ENCODE measurements at places on chromosomes 4 and X.

GRCh38 chrX:21778236-21778635, 20.3 kb upstream of the SMPX start:
- no peak for DNase-seq

- no peak for DNase-seq
These were observed 100.1 kb downstream of the SLC10A6 start for GRCh38 chr4:86749121-86749520.

DNA sequence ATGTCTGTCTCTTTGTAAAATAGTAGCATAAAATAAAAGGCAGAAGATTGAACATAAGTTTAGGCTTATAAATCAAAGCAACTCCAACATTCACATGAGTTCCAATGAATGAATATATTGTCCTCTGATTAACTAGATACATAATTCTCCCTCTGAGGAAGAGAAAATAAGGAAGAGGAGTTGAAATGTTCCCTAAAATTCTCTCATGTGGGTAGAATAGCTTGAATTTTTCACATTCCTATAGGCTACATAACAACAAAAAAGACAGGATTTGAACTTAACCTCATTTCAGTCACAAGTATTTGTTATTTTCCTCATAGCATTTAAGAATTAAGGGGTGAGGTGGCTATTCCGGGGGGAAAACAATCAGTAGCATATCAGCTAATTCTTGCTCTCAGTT, 462.4 kb upstream of the NDST4 start:
- no peak for DNase-seq

DNA sequence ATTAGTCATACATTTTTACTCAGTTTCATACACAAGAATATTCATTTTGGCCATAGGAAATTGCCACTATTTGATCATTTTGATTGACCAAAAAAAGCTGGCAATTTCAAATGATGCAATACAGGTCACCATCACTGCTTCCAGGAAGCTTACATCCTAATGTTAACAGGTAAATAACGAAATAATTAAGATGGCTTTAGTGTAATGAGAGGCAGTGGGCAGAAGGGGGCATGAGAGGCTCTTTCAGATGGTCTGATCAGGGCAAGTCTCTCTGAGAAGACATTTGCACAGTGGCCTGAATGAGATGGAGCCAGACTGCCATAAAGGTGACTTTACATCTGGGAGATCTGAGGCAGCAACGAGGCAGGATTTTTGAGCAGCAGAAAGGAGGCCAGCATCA, 170.7 kb downstream of the SLIT2 start:
- DNase-seq, result no peak

DNA sequence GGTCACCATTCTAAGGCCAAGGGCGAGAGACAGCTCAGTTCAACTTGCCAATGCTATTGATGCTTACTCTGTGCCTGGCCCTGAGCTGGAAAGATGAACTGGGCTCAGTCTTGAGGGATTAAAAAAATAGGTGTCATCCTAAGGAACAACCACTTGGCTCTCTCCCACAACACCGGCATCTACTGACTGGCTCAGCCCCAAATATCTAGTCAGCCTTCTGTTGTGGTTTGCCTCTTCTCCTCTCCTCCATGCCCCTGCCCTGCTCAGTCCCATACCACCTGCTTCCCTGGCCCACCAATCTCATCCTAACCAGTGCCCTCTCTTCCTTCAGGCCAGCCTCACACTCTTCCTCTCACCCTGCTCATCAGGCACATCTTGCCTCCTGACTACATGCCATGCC, 29.6 kb downstream of the KDM5C start:
- no peak for DNase-seq

GRCh38 chrX:72620550-72621145, 48.0 kb upstream of the HDAC8 start:
- peak; percentile 65 for DNase-seq

DNA sequence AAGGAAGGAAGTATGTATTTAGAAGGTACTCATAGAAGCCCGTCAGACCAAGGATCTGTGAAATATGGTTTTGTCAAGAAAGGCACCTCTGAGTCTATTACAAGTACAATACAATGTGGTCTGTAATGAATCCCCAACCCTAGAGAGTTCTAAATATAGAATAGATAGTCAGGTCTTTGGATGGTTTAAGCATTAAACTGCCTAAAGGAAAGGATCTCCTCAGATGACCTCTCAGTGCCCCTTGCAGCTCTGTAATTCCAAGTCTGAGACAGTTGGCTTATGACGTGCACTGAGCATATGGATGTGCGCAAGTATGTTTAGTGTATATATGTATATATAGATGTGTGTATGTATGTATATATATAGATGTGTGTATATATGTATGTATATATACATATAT, 62.0 kb downstream of the CCSER1 start:
- no peak for DNase-seq

DNA sequence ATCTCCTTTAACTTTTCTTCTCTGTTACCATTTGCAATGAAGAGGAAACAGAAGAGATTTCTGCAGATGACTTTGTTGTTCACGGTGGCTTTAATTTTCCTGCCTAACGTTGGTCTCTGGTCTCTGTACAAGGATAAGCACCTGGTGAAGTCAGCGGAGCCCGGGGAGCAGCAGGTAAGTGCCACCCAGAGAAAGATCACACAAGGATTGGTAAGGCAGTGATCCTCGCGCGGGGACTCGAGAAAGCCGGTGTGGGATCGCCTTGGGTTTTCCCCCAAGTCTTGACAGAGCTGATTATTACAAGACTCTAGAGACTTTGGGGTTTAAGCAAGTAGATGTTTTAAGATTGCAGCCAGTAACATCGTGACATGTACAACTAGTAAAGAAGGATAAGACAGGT, 1.3 kb downstream of the GALNTL6 start:
- no peak for DNase-seq
